ENCODE measurements at places on chromosomes 12 and 14. TPM values are rescaled to one million over a fixed set of nuclear protein-coding genes. Genes with fewer than 3 reads are reported as not detected.

GRCh38 chr14:33573301-33573880 is 377.5 kb downstream of the EGLN3 start:
- no peak for DNase-seq

DNA sequence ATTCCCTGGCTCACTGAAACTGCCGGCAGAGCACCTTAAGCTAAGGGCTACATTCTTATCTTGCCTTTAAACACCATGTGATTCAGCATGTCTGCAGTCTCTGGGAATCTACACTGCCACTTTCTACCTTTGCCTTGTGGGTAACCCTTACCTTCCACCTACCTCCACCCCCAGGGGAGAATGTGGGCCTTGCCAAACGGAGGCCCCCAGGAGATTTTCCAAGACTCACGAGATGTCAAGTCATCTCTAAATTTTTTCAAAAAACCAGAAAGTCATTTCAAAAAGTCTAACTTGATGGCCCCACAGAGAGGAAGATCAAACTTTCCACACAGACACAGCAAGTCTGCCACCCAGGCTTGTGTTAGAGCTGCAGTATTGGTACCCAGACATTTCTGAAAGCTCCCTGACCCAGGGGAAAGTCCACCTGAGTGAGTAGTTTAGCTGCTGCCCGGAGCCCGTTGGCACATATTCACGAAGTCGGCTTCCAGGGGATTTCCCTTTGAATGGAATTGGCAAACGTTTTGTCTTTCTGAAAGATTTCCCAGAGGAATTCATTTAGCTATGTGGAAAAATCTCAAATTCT is 4.7 kb upstream of the PSMA6 start:
- no peak for DNase-seq

The VRTN gene
- 1.5 TPM for total RNA-seq

DNA sequence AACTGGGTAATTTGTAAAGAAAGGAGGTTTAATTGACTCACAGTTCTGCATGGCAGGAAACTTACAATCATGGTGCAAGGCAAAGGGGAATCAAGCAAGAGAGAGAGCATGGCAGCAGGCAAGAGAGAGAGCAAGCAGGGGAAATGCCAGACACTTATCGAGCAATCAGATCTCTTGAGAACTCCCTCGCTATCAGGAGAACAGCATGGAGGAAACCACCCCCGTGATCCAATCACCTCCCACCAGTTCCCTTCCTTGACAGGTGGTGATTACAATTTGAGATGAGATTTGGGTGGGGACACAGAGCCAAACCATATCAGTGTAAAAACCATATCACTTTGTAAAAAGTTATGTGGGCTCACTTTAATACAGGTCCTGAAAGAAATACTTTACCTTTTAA is 56.4 kb upstream of the NEDD1 start:
- no peak for DNase-seq

GRCh38 chr14:103519837-103520212 is 2.8 kb downstream of the CKB start:
- DNase-seq = no peak

DNA sequence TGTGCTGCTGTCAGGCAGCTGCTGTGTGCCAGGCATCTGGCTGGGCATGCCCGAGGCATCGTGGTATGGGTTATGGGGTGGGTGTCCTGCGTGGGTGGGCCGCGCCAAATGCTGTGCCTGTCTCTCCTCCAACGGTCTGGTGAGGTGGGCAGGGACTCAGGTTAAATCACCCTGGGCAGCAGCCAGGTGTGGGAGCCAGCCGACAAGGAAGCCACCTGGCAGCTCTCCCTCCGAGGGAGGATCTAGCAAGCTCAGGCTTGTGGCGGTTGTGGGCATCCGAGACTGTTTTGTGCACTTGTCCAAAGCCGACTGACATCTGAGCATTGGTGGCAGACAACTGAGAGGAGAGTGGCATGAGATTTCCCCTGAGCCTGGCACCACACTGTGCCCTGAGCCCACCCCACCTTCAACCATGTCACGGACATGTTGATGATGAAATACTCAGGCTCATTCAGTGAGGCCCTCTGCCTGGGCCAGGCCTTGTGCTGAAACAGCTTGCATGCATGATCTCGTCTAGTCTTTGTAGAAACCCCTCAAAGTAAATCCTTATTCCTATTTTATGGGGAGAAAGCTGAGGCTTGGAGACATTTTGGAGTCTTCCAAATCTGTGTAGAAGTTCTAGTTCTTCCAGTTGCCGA is 181.8 kb upstream of the MYL2 start:
- no peak for DNase-seq

- DNase-seq = no peak
These were observed 20.7 kb downstream of the CLSTN3 start for GRCh38 chr12:7150841-7151240.

GRCh38 chr12:47573146-47573659 is 132.6 kb downstream of the RPAP3 start:
- DNase-seq = no peak

The PIWIL1 gene
- total RNA-seq = not detected

The PARPBP gene
- total RNA-seq = 17.0 TPM

DNA sequence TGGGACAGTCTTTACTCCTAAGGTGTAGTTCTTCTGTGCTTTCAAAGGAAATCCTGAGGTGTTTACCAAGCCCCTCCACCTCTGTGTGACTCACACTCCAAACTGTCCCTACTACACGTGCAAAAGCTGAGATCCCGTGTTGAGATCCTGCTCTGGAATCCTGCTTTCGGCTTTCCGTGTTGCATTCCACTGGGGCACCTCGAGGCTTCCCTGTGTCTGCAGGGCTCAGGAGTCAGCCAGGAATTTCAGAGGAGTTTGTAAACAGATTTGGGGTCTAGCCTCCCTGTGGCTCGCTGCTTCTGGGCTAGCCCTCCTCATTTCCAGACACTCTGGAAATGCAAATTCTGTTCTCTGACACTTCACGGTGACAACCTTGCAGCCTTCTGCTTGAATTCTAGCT is 48.4 kb downstream of the CACNA2D4 start:
- peak; percentile 7 for DNase-seq

The CCND2 gene
- 463 TPM for total RNA-seq

The SNRPF gene
- 48.5 TPM for total RNA-seq

The CLMN gene
- total RNA-seq = 31.5 TPM

GRCh38 chr14:67457782-67458181 is 30.7 kb downstream of the TMEM229B start:
- DNase-seq = no peak

The MAP1LC3B2 gene
- total RNA-seq = 0.84 TPM

DNA sequence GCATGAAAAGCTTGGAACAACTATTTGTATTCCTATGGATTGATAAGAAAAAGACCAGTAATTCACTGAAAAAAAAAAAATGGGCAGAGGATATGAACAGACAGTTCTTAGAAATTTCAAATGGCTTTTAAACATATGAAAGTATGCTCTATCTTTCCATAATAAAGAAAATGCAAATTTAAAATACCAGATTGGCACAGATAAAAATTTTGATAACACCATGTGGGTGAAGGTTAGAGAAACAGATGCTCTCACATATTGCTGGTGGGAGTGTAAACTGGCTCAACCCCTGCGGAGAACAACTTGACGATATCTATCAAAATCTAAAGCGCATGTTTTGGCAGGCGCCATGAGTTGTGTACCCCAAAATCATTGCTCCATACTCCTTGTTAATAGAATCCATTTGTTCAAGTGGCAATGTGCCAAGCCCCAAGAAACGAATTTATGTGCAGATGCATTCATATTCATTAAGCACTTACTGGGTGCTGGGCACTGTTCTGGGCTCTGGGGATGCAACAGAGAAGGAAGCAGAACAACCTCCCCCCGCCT is 29.5 kb upstream of the TMPO start:
- DNase-seq = no peak
